ENCODE measurements at places on chromosomes 6 and 20.

DNA sequence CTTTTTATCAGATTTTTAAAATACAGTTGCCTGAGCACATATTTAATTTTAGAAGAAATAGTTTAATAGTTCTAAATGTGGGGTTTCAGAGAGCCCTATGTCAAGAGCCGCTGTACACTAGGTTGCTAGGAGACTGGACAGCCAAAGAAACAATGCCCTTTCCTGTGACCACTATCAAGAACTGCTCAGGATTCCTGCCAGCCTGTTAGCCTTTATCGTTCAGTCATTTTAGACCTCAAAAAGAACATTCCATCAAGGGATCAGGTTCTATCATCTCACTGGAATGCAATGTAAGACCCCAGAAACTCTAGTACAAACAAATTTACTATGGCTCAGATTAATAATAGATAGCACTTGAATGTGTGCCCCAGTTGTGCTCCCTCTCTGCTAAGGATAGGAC lies 181.2 kb upstream of the CCN2 start:
- DNase-seq: no peak

- DNase-seq: no peak
Observed at GRCh38 chr6:81130061-81130460, 622.4 kb downstream of the TENT5A start.

- no peak for DNase-seq
Observed at GRCh38 chr6:5341845-5342244, 80.5 kb downstream of the FARS2 start.

DNA sequence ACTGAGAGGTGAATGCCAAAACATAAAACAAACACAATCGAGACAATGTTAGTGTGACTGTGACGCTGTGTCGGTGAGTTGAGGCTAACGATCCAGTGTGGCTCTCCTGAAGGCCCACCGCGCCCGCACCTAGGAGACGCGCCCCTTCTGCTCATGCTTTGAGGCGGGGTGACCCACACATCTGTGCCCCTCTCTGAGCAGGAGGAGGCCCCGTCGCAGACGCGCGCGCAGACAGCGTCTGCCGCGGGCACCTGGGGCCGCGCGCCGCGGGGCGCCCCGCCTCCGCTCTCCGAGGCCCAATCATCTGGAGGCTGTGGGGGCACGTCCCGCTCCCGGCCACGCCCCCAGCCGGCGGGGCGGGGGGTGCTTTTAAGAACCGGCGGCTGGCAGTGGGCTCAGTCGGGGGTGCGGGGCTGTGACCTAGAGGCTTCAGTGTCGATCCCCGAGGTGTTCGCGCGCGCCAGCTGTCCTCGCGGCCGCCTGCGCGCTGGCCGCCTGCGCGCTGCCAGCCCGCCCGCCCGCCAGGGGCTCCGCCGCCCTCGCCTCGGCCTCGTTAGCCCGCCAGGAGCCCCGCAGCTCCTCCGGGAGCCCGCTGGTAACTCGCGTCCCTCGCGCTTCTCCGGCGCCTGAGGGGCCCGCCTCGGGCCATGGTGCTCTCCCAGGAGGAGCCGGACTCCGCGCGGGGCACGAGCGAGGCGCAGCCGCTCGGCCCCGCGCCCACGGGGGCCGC lies at the start of gene SLC16A10:
SLC16A10 (plus strand) TSS at position 398 of the 730 bp plus-strand sequence; CDS start at position 648, 250 bp downstream.
- peak; percentile 75 for DNase-seq

- no peak for DNase-seq
Observed at GRCh38 chr20:37355252-37356180, 9.6 kb downstream of the SRC start.

DNA sequence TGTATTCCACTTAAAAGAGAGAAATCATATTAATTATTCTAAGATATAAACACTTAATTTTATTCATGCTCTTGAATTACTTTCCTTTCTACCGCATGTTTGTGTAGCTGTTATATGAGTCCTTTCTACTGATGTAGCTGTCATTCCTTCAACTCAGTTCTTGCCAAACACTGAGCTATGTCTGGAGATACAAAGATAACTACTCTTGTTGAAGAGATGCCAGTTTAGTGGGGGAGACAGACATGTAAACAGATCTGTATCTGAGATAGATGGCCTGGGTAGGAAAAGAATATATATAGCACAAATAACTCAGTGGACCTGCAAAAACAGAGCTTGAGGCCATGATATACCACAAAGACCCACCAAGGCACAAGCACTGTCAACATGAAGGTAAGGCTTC lies 157.3 kb downstream of the BTBD9 start:
- no peak for DNase-seq

DNA sequence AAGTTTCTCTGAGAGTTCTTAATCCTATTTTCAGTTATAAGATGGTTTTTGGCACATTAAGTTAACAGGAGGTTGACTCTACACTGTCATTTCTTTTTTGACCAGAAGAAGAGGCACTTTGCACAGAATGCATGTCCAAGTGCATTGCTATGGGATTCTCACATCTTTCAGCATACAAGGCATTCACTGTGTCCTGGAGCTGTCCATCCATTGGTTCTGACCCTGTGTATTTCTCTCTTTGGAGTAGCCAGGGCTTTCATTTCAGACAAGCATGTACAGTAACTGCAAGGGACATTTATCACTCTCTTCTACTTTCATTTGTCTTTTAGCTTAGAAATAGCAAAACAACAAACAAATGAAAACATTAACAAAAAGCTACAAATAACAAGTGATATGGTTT lies 275.1 kb upstream of the IMPG1 start:
- DNase-seq: no peak

GRCh38 chr6:75601304-75602245 lies at the start of gene SENP6:
SENP6 (plus strand) TSS chr6:75601880; CDS start chr6:75602525, 645 bp downstream.
- peak; percentile 61 for DNase-seq

DNA sequence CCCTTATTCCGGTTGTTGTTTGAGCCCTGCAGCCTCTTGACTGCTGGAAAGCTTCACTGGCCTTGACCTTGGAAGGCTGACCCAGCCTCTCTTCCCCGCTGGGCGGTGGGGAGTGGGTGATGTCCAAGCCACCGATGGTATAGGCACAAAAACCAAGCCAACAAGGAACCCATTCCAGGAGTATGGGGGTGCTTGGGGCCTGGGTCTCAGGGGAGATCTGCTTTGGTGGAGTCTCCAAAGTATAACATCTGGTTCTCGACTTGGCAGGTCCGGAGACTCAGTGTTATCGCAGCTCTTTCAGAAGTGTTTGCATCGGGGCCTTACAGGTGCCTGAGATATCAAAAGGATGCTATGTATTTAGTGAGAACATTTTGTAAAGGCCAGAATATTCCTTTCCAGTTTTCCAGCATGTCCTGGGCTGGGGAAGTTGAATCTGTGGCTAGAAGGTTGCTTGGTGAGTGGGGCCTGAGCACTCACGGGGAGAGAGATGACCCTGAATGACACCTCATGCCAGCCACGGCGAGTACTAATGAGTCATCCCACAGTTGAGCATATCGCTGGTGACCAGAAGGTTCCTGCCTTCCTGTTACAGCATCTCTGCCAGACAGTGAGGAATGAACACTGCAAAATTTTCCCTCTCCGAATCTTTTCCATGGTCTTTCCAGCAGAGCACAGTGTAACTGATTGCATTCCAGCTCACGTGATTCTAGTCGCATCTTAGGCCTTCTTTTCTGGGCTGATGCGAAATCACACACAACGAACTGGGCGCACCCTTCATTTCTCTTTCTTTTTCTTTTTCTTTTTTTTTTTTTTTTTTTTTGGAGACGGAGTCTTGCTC lies 133.9 kb downstream of the ZDHHC14 start:
- DNase-seq: no peak

DNA sequence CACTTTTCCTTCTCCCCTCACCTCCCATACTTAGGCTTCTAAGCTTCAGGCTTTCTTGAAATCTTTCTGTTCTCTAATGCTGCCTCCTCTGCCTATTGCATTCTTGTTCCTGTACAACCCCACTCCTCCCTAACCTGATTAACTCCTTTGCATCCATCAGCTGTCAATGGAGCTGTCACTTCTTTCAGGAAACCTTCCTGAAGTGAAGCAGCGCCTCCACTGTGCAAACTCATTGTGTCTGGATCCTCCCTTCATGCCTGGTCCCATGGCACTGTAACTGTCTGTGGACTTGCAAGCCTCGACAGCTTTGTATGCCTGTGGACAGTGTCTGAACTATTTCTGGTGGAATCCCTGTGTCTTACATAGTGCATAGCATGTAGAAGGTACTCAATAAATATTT lies 185.0 kb downstream of the HS3ST5 start:
- DNase-seq: no peak

- no peak for DNase-seq
Observed at GRCh38 chr6:88865275-88865674, 98.1 kb downstream of the RNGTT start.

DNA sequence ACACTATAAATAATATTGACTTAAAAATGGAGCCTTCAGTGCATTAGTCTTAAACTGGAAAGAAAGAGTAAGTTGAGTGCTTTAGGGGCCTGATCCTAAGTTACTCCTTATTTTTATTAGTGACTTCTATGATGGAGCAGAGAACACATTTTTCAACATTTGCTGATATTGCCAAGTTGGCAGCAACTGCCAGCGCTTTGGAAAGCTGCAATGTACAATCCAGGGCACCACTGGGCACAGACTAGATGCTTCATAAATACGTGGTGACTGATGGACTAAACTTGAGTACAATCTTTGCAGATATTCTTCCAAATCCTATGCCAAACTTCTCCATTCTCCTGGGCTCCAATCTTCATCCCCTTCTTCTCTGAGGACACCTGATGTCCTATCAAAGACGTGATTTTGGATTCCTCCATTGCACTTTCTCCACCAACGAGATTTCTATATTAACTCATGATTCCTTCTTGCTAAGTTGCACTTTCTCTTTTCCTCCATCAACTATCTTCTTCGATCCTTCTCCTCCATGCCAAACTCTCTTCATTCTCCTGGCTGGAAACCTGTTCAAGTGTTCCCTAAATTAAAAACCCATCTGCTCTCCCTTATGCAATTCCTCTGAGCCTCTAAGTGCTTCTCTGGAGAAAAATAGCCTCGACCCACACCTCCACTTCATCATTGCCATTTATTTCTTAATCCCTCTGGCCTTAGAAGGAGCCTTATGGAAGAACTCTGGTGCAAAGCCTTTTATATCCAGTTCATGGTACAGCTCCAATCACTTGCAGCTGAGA lies 28.5 kb upstream of the PAK5 start:
- no peak for DNase-seq

DNA sequence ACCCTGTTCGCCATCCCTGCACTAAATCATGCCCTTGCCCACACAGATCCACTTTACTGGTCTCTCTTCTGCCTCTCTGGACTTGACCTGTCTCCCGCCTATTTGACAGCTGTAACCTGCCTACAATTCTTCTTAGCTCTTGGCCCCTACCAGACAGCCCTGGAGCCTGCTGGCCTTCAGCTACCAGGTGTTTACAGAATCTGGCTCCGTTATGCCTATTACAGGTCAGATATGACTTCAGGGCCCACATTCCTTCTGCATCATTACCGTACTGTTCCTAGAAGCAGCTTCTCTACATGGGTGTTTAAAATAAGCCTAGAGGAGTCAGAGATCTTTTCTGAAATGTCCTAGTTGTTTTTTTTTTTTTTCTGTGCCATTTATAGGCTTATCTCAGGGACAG lies 45.4 kb upstream of the CCN6 start:
- DNase-seq: no peak

- DNase-seq: no peak
Observed at GRCh38 chr6:162211777-162212176, 515.8 kb downstream of the PRKN start.

DNA sequence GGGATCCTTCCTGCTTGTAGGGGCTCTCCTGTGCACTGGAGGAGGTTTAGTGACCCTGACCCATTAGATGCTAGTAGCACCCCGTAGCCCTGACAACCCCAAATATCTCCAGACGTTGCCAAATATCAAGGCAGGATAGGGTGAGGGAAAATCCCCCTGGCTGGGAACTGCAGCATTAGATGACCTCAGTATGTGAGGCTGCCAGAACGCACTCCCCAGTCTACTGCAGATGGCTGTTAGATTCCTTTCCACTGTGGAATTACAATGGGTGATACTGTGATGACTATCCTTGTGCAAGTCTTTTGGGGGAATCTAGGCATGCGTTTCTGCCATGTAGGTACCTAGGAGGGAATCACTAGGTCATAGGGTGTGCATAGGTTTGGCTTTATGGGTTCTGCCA lies 226.3 kb upstream of the KCNG1 start:
- DNase-seq: no peak

- no peak for DNase-seq
Observed at GRCh38 chr6:144922120-144922722, 637.1 kb downstream of the UTRN start.

GRCh38 chr6:73579389-73579788 lies 58.6 kb upstream of the EEF1A1 start:
- DNase-seq: no peak

GRCh38 chr20:60009826-60010616 lies 51.8 kb downstream of the CDH26 start:
- DNase-seq: no peak

DNA sequence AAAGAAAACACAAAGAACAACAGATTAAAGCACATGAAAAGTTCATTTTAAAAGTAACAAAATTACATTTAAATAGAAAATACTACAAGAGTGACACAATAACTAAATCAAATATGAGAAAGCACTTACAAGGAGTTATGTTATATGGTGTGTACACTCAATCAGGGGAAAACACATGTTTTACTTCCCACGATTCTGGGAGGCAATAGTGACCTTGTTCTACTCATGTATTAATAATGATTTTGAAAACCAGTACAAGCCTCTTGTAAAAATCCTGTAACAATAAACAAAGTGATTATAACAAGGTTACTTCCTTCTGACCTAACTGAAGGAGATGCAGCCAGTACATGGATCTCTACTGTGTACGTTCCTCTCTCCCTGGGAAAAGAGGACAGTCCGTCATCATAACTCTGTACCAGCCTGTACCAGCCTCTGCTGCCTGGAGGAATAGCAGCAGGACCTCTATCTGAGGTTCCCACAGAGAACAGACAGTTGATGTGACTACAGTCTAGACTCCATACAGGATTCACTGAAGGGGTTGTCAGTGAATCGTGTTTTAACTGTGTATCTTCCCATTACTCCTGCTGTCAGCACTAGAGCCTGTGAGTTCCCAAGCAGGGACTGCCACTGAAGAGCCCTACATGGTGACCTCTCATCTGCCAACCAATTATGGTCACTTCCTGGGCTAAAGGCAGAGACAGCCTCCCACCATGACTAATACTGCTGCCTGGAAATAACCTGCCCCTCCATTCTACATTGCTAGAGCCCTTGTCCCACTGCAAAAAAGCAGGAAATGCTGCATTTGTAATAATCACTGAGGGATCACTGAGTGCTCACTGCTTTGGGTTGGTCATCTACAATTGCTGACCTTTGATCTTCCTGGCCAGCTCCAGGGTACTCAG lies 149.7 kb downstream of the KIF16B start:
- DNase-seq: no peak

GRCh38 chr6:128494440-128494839 lies 26.0 kb downstream of the PTPRK start:
- DNase-seq: no peak

- no peak for DNase-seq
Observed at GRCh38 chr6:145044641-145045246, 690.6 kb downstream of the EPM2A start.

GRCh38 chr6:3284436-3284876 lies 25.7 kb downstream of the PSMG4 start:
- no peak for DNase-seq

- DNase-seq: no peak
Observed at GRCh38 chr6:49553384-49553783, 2.9 kb downstream of the C6orf141 start.

GRCh38 chr20:9609887-9610502 lies 95.6 kb downstream of the LAMP5 start:
- no peak for DNase-seq

Measured in stimulated activated CD4-positive, alpha-beta T cell treated with anti-CD3 and anti-CD28 coated beads, Interleukin-15, amount 100 ng/mL, for 1 hour (primary cell).